ENCODE measurements at places on chromosomes 7 and 10.

DNA sequence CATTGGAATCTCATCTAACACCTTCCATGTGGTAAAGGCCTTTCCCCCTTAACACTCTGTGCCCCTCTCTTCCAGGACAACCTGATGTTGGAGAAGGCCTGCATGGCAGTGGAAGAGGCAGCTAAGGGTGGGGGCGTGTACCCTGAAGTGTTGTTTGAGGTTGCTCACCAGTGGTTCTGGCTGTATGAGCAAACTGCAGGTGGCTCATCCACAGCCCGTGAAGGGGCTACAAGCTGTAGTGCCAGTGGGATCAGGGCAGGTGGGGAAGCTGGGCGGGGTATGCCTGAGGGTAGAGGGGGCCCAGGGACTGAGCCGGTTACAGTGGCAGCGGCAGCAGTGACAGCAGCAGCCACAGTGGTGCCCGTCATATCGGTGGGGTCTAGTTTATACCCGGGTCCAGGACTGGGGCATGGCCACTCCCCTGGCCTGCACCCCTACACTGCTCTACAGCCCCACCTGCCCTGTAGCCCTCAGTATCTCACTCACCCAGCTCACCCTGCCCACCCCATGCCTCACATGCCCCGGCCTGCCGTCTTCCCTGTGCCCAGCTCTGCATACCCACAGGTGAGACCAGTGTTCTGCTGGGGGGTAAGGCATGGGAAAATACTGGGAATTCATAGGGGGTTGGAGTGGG, 12.4 kb downstream of the NDST2 start:
- peak; percentile 20 for DNase-seq

GRCh38 chr10:6382081-6382480, 179.3 kb downstream of the PFKFB3 start:
- peak; percentile 53 for DNase-seq

- peak; percentile 80 for DNase-seq
These were observed at the start of gene KLF14 for GRCh38 chr7:130733931-130734814. Gene KLF14 (minus strand): TSS chr7:130734207. CDS start chr7:130734033, 174 bp downstream.

DNA sequence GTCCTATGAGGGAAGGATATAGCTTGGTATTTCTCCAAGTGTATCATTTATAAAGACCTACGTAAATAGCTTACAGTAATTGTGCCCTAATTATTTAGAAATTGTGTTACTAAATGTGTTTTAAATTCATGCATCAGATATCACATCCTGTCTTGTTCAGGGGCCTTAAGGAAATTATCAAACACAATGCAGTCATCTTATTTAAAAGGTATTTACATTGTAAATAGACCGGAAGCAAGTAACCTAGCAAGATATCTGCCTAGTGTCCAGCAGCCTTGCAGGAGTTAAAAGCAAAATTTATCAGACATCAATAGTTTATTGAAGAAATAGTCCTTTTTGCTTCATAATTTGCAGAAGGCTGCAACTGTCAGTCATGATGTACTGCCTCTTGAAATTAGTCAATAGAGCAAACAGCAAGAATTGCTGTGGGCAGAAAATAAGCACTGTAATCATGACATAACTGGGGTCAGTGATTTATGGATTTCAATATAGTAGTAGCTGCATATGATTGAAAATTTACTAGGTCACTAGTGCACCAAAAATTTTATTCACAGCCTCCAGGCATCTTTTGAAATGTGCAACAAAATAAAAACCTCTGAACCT, 23.1 kb downstream of the GLRX3 start:
- no peak for DNase-seq

DNA sequence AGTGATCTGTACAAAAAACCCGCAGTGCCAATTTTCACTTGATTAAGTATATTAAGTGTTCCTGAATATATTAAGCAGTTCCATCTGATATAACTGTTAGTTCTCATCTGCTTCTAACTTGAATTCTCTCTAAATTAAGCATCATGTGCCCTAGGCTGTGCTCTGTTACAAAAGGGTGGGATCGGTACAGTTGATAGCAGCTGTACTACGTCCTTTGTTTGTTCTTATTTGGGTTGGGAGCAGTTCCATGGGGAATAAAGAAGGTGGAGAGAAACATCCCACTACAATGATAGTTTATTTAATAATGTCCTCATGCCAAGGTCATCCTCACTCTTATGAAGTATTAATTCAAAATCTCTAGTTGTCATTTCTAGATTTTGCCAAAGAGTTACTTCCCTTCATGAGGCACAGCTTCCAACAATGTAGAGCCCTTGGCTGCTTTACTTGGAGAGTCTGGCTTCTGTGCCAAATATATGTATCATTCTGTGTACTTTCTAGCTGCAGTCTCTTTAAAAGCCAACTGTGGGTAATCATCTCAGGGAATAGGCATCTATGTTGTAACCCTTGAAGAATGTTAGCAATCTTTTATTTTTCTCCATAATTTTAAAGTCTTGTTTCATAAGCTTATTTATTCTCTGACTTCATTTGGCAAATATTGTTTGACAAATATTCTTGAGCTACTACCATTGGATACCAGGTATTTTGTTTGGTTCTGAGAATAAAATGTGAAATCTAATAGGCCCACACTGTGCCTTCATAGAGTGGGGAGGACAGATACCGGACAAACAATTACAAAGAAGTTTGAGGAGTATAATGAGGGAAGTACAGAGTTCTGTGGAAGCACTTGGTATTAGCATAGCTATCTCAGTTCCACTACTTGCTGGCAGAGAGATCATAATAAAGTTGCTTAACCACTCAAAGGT, 22.4 kb upstream of the AHR start:
- peak; percentile 43 for DNase-seq

- DNase-seq: no peak
These were observed 122.4 kb upstream of the NPS start for GRCh38 chr10:127426746-127427145.

Data from femur (tissue), 1 donor.